ENCODE measurements at places on chromosomes 12 and 14.

GRCh38 chr14:76313303-76313702 lies 62.6 kb upstream of the ESRRB start:
- DNase-seq, result peak; percentile 25

DNA sequence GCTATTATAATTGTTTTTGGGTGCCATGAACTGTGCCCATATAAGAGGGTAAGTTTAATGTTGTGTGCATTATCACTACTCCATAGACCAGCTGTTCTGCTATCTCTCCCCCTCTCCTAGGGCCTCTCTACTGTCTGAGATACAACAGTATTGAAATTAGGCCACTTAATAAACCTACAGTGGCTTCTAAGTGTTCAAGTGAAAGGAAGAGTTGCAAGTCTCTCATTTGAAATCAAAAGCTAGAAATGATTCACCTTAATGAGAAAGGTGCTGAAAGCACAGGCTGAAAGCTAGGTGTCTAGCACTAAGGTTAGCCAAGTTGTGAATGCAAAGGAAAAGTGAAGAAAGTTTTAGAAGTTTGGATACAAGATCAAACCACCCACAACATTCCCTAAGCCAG lies 168.0 kb downstream of the SLC16A7 start:
- DNase-seq, result no peak

DNA sequence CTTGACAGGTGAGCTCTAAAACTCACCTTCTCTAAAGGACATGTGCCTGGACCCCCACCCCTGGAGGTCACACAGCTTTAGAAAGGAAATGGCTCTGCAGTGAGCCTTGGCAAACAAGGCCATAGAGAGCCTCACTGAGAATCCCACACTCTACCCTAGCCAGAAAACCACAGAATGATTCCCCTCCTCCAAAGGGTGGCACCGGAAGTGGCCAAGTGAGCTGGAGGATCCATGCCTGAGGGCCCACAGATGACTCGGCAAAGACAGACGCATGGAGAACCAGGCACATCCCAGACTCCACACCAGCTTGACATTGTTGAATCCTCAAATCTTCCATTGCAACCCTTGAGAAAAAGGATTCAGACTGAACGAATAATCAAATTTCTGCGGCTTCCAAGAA lies 54.2 kb upstream of the PTHLH start:
- DNase-seq, result no peak

GRCh38 chr14:64234877-64235651 lies 59.1 kb downstream of the ESR2 start:
- DNase-seq, result no peak

GRCh38 chr12:6226679-6227051 lies 26.5 kb downstream of the CD9 start:
- no peak for DNase-seq

- DNase-seq, result no peak
Observed at GRCh38 chr12:67761566-67761965, 113.0 kb downstream of the DYRK2 start.
